ENCODE measurements at places on chromosomes 7 and 10.

GRCh38 chr10:77319557-77319956 is 318.1 kb downstream of the KCNMA1 start:
- DNase-seq = no peak

GRCh38 chr7:29885626-29886025 is 79.3 kb downstream of the WIPF3 start:
- no peak for DNase-seq

- no peak for DNase-seq
Measured at GRCh38 chr7:155993420-155994278, 181.4 kb upstream of the SHH start.

- no peak for DNase-seq
Measured at GRCh38 chr10:43116596-43116995, 21.6 kb upstream of the CSGALNACT2 start.

- no peak for DNase-seq
Measured at GRCh38 chr7:155794196-155794595, 18.1 kb downstream of the SHH start.

- DNase-seq = no peak
Measured at GRCh38 chr10:102505462-102506115, 1.8 kb downstream of the SUFU start.

GRCh38 chr7:41207141-41207540 is 495.7 kb downstream of the INHBA start:
- no peak for DNase-seq

DNA sequence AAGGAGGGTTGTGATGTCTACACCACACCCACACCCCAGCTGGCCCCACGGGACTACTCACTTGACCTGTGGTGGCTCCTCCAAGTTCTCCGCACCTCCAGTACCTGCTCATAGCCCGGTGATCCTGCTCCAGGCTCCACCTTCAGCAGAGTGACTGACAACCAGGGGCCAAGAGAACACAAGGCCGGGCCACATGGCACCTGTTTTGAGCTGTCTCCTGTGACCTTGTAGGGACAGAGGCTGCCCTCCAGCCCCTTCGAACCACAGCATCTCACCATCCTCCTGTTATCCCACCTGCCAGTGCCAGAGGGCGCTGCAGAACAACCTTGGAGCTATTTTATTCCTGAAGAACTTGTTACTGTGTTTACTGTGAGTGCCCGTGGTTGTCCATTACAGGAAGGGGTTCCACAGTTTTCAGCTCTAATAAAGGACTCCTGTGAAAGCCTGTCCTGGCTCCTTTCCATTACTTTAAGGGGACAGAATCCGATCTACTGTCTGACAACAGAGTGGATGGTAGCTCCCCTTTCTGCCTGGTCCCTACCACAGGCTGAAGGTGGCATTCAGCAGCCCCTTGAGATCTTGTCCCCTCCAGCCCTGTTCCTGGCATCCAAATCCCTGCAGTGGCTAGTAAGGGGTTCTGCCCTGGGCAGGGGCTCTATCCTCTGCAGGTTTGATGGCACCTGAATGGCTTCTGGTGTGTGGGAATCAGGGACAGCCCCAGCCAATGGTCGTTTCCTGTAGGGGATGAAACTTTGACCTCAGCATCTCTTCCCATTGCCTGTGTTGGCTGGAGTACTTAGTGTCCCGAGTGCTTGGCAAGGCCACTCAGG is 50.8 kb downstream of the C10orf120 start:
- DNase-seq = peak; percentile 7

- DNase-seq = no peak
Measured at GRCh38 chr10:121087688-121088087, 236.5 kb downstream of the WDR11 start.

DNA sequence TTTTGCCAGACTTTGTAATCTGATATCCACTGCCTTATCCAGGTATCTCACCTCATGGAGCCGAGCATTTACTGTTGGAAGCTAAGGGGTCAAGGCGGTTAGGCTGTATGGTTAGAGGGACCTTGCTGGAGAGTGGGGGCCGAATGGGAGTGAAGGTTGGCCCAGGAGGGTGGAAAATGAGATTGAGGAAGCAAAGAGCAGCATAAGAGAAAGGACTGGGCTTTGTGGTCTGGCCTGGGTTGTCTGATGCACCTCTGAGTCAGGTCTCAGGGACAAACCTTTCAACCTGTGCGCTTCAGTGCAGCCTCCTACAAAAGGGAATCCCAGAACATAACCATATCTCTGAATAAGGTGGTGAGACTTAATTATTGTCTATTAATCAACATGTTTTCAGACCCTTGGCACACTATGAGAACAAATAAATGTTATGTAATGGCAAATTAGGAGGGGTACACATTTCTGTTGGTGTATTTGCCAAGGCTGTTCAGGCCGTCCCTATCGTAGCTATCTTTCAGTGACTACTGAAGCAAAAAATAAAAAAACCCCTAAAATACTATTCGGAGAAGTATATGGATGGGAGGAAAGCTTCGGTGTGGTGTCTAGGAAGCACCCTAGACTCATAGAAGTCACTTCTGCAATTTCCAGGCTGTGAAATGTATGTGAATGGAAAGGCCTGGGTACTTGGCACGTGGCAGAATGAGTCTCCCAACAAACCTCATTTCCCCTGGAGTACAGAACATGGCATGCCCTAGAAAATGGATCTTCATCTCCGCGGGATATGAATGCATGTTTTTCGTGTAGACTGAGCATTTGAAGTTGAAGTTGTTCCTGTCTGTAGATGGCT is 4.3 kb downstream of the CAMK1D start:
- no peak for DNase-seq

DNA sequence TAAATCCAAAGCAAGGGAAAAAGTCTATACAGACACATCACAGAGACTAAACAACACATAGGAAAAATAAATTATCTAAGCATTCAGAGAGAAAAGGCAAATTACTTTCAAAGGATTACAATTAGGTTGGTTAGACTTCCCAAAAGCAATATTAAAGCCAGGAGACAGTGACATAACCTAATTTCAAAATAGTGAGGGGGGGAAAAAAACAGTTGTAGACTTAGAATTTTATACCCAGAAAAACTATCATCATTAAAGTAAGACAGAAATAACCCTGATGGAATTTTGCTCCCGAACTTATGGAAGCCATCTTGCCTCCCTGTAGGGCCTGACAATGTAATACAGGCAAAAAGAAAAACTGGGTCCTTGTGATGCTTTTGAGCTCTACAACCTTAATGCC is 18.4 kb downstream of the CRPPA start:
- no peak for DNase-seq

- DNase-seq = no peak
Measured at GRCh38 chr7:64875658-64876406, 27.2 kb upstream of the ZNF273 start.

All from anterior cingulate cortex (tissue), 58 donors.